ENCODE measurements at places on chromosomes 4 and X. TPM values are rescaled to one million over a fixed set of nuclear protein-coding genes. Genes with fewer than 3 reads are reported as not detected.

Gene ITIH6
- not detected for total RNA-seq

Gene GAGE12J
- not detected for total RNA-seq

Gene GUF1
- total RNA-seq: 19.0 TPM

Gene HTR2C
- total RNA-seq: not detected

Gene P2RY4
- 0.95 TPM for total RNA-seq

Gene CCDC149
- total RNA-seq: 1.8 TPM

Gene BGN
- 20.3 TPM for total RNA-seq

Gene FHDC1
- 5.3 TPM for total RNA-seq

GRCh38 chr4:40686081-40686913 is 56.6 kb upstream of the RBM47 start:
- no peak for DNase-seq

- DNase-seq: no peak
Measured at GRCh38 chrX:102712216-102712966, at the start of gene GPRASP2. Gene GPRASP2 (plus strand): TSS chrX:102712448. CDS start chrX:102714870, 2,422 bp downstream.

DNA sequence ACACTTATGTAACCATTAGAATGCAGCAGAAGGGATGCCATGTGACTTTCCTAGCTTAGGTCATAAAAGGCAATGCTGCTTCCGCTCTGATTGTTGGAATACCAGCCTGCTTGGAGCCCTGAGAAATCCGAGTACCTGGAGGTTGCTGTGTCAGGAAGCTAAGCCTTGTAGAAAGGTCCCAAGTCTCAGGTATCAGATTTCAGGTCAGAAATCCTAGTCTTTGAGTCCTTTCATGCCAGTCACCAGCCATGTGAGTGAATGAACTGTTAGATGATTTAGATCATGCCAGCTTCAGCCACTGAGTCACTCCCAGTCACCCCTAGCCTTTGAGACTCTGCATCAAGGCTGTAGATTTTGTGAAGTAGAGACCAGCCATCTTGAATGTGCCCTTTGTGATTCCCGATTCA is 23.5 kb downstream of the RAP1GDS1 start:
- DNase-seq: no peak

DNA sequence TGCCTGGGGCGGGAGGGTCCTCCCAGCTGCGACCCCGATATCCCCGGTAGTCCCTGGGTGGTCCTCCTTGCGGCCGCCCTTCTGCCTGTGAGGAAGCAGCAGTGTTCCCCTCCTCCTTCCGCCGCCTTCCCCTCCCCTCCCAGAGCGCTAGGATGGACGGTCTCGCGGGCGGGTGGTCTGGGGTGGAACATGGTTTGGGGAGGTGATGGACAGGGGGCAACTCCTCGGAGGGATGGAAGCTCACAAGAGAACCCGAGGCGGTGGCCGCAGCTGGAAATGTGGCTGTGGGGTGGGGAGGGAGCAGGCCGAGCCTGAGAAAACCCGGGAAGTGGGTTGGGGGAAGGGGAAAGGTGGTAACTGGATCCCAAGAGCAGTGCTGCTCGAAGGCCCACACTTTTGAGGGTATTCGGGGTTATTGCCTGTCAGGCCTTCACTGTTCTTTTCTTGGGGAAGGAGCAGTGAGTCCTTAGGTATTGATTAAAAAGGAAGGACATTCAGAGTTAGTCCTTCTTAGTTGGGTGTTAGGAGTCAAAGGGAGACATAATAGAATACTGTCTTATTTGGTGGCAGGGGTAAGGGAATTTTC is 581 bp downstream of the UBE2K start:
- no peak for DNase-seq

- DNase-seq: no peak
Measured at GRCh38 chrX:108702530-108702929, 33.8 kb downstream of the IRS4 start.

- no peak for DNase-seq
Measured at GRCh38 chrX:118215346-118215745, 98.7 kb upstream of the KLHL13 start.

DNA sequence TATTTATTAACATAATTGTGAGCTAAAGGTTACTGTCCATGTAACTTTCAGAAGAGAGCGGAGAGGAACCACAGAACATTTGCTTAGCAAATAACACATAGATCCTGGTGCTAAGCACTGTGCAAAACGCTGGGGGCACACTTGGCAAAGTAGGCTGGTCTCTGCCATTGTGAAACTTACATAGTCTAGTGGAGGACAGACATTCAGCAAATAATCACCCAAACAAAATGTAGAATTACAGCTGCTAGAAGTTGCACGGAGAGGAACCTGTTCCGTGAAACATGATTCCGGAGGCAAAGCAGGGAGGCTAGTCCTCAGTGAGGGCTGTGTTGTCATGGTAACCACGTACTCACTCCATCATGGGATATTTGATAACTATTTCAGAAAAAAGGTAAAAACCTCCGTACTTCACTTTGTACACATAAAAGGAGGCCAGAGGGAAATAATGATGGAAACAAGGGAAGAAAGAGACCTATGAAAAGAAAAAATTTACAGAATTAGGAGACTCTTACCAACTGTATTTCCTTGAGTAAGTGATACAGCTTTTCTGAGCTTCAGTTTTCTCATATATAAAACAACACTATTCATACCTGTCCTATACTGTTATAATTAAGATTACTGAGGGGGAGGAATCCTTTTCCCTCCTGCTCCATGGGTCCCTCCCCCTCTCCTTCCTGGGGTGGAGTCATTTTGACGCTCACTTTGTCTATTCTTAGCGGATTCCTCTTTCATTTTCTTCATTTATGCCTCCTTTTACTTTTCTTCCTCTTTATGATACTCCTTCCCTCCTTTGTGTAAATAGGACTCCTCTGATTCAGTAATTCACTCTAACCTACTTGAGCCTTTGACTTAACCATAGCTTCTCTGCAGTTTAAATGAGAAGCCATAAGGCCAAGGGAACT is 825 bp upstream of the RASGEF1B start:
- peak; percentile 59 for DNase-seq

- DNase-seq: no peak
Measured at GRCh38 chrX:100368167-100368566, 41.9 kb downstream of the PCDH19 start.

GRCh38 chrX:120302434-120302833 is 8.8 kb downstream of the TMEM255A start:
- no peak for DNase-seq

DNA sequence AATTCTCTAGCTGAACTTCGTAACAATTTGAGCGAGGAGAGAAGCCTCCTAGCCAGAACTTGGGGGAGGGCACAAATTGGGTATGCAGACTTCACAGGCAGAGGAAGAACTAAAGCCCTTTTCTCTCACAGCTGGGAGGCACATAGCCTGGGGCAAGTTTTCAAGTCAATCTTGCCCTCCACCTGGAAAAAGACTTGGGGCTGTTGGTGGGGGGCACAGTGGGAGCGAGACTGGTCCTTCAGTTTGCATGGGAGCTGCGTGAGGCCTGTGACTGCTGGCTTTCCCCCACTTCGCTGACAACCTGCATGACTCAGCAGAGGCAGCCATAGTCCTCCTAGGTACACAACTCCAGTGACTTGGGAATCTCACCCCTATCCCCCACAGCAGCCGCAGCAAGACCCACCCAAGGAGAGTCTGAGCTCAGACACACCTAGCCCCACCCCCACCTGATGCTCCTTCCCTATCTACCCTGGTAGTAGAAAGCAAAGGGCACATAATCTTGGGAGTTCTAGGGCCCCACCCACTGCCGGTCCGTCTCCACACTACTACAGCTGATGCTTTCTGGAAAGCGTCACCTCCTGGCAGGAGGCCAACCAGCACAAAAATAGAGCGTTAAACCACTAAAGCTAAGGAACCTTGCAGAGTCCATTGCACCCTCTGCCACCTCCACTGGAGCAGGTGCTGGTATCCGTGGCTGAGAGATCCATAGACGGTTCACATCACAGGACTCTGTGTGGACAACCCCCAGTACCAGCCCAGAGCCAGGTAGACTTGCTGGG is 160.8 kb downstream of the CBLL2 start:
- no peak for DNase-seq

- DNase-seq: no peak
Measured at GRCh38 chr4:149050840-149051239, 608.6 kb upstream of the NR3C2 start.

GRCh38 chr4:40316333-40316781 is 18.8 kb upstream of the CHRNA9 start:
- no peak for DNase-seq

DNA sequence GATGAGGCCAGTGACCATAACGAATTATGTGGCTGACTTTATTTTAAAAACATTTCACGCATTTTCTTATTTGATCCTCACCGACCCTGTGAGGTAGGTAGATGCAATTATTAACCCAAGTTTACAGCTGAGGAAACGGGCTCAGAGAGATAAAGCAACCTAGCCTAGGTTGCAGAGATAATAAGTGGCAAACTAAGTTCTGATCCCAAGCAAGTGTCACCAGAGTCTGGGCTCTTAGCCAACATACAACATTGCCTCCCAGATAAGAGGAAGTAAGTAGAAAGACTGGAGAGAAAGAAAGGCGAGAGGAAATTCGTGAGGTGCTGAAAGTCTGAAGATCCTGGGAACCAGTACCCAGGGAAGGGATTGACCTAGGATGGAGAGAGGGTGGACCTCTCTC is 77.4 kb upstream of the GPR50 start:
- DNase-seq: no peak

DNA sequence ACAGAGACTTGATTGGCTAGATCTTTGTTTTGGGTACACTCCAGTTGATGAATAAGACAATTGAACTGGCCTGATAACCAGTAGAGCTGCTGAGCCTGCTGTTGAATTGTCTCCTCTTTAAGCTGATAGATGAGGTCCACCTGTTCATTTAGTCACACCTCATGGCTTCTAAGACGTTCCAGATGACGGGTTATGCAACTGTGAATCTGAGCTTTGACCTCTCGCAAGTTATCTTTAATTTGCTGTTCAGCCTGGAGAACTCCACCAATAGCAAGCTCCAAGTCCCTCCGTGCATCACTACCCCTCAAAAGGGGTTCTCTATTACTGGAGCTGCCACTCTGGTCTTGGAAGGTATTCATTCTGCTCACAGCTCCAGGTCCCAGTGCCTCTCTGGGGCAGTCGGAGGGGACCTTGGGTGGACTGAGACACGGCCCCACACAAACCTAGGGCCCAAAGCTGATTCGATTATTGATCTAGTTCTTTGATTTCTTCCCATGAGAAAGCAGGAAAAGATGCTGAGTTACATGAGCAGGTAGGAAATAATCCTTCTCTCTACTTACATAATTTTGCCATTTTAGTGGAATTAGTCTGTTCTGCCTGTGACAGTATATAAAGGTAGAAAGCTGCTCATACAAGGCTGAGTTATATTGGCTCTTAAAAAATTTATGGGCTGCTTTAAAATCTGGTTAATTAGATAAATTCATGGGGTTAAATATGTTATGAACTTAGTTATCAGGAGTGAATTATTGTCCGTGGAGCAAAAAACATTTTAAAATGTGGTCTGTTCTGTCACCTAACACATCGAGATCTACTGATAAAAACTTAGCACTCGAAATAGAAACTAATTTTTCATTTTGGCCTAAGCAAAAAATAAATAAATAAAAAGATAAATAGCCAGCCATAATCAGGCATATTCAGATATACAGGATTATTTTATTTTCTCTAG is 6.8 kb downstream of the MMAA start:
- no peak for DNase-seq

DNA sequence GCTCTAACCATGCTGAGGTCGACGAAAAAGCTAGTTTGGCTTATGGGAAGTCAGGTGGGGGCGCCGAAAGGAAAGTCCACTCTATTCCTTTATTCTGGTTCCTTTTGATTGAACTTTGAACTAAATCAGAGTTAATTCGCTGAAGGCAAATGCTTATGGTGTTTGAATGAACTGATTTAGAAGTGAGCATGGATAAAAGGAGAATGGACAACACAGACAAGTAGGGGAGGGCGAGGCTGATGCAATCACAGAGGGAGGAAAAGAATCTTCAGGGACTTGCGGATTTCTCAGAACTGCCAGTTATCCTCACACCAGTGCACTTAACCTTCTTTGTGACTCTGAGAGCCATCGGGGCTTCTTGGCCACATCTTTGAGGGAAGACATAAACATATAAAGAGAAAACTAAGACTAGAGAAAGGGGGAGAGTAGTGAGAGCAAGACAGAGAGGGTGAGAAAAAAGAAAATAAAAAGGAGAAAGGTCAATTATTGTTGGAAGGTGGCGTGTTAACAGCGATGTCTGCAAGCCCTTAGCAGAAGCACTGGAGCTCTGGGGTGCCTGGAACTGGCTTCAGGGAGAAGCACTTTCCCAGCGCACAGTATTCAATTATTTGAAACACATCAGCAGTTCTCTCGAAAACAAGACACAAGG is 79.6 kb upstream of the PLAC1 start:
- DNase-seq: no peak

GRCh38 chr4:80587871-80588385 is 252.4 kb downstream of the CFAP299 start:
- DNase-seq: no peak

- DNase-seq: no peak
Measured at GRCh38 chr4:162360369-162361149, 196.8 kb upstream of the FSTL5 start.

- DNase-seq: no peak
Measured at GRCh38 chr4:67725132-67725531, 24.2 kb upstream of the UBA6 start.

- no peak for DNase-seq
Measured at GRCh38 chrX:148574237-148574973, 74.0 kb downstream of the AFF2 start.

GRCh38 chr4:137213372-137214173 is 318.7 kb downstream of the PCDH18 start:
- no peak for DNase-seq

- DNase-seq: no peak
Measured at GRCh38 chrX:12229986-12230385, 91.7 kb downstream of the FRMPD4 start.

DNA sequence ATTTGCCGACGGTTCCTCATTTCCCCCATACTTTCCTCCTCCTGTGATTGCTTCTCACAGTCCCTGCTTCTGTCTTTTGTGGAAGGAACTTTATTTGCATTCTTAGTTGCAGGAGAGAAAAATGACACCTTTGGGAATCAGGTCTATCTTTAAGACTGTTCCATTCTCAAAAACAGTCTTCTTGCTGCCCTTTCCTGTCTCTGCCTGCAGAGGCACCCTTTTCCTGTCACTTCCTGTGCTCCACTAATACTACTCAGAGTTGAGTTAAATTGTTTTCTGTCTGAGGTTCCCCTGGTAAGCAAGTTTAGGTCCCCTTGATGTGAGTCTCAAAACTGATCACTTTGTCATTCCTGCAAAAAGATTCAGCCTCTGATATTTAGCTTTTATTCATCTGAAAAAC is 208.8 kb upstream of the CLNK start:
- DNase-seq: no peak

- DNase-seq: no peak
Measured at GRCh38 chr4:66590488-66591215, 920.4 kb upstream of the EPHA5 start.

GRCh38 chrX:32489125-32489524 is 722.2 kb downstream of the DMD start:
- DNase-seq: no peak

- DNase-seq: no peak
Measured at GRCh38 chrX:39871648-39872047, 226.1 kb downstream of the BCOR start.

GRCh38 chr4:186285147-186285546 is 19.2 kb downstream of the F11 start:
- DNase-seq: no peak

GRCh38 chrX:103461156-103461555 is 58.1 kb downstream of the RAB40A start:
- DNase-seq: no peak

GRCh38 chr4:42152507-42153504 is at the start of gene BEND4:
Gene BEND4 (minus strand): TSS chr4:42152655. CDS start chr4:42152143, 512 bp downstream.
- no peak for DNase-seq
